CD4-positive, alpha-beta T cell treated with Interferon alpha-2 for 1 hour (primary cell): ENCODE measurements at places on chromosomes 16 and 17.

- no peak for DNase-seq
Observed at GRCh38 chr16:19843371-19843770, 41.3 kb downstream of the GPRC5B start.

DNA sequence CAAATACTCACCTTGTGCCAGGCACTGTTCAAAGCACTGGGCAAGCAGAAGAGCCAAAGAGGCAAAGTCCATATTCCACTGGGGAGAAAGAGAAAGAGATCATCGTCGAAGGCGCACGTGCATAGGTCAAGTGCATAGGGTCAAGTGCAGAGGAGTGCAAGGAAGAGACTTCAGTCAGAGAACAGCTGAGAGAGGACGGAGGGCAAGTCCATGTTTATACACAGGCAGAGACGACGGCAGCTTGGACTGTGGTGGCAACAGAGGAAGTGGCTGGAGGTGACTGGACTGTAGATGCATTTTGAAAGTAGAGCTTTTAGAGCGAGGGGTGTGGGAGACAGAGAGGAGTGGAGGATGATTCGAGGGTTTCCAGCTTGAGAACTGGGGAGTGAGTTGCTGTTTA, 74.7 kb upstream of the SDK2 start:
- no peak for DNase-seq

DNA sequence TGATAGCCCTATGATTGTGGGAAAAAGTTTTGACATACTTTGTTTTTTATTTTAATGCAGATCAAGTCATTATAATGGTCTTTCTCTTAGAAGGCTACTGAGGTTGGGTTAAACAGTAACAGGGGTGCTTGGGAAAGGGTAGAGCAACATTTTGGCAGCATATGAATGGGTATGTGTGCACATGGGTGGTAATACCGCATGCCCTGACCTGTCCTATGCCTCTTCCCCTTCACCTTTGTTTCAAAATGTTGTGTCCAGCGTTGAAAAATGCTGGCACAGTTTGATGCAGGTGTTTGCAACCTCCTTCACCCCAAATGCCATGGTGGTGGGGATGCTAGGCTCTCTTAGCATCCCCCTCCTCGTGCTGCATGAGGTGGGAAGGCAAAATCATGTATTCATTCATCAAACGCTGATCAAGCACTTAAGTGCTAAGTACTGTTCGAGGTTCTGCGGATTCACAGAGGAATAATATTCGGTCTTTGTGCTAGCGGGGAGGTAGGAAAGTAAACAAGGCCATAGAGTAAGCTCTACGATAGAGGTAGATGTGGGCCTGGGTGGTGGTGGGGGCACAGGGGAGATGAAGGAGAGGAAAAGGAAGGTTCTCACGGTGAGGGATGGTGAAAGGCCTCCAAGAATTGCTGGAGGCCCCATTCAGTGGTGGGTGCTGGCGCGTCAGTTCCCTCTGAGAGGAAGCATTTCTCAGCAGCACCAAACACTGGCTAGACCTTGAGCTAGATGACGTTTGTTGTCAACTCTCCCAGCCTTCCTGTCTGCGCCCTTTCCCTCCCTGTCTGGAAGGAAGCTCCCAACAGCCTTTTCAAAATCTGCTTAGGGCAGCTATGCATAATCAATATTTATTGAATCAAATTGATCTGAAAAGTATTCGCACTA, 13.3 kb upstream of the MARCHF10 start:
- DNase-seq, result no peak

GRCh38 chr16:31713945-31714902, 159.4 kb upstream of the ZNF267 start:
- no peak for DNase-seq

- DNase-seq, result no peak
Observed at GRCh38 chr16:9072806-9073341, 18.6 kb upstream of the HAPSTR1 start.

DNA sequence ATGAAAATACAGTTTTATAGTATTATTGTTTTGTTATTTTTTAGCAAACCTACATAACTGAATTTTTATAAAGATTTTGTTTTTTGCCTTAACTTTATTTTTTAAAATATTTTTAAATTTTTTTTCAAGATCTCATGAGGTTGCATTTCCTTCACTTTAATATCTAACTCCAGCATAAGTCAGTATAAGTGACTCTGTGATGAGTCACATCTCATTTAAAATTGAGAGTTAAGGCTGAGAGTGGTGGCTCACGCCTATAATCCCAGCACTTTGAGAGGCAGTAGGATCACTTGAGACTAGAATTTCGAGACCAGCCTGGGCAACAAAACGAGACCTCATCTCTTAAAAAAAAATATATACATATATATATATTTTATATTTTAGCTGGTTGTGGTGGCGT, 44.0 kb downstream of the NLK start:
- no peak for DNase-seq

DNA sequence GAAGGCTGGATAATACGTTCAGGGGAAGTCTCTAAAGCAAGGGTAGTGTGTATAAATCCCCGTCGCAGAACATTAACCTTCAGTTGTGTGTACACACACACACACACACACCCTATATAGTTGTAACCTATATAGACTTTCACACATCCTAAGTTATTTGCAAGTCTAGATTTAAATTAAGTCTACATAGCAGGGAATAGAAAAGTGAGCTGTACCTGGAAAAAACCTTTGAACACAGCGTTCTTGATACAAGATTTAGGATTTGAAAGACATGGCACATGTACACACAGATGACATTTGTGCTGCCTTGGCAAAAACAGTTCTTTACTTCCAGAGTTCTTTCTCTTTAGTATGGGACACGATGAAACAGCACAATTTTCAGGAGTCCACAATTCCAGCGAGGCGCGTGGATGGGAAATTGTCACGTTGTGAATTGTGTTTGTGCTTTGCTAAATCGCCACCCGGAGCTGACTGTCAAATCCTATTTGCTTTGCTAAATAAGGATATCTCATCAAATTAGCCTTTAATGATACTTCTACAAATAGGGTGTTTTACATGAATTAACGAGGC, 233.9 kb downstream of the MRTFB start:
- DNase-seq, result no peak

GRCh38 chr16:27706156-27706865, 156.4 kb downstream of the KATNIP start:
- DNase-seq, result no peak

DNA sequence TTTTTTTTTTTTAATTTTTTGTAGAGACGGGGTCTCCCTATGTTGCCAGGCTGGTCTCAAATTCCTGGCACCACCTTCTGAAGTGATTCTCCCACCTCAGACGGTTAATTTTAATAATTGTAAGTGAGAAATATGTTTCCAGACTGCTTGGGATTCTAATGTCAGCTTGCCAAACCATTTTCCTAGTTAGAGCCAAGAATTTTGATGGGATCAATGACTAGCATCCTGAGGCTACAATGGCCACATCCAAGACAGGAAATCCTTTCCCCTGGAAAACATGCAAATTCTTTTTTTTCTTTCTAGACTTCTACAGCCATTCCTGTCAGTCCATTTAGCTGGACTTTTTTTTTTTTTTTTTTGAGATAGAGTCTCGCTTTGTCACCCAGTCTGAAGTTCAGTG, 32.6 kb downstream of the IGF2BP1 start:
- no peak for DNase-seq

DNA sequence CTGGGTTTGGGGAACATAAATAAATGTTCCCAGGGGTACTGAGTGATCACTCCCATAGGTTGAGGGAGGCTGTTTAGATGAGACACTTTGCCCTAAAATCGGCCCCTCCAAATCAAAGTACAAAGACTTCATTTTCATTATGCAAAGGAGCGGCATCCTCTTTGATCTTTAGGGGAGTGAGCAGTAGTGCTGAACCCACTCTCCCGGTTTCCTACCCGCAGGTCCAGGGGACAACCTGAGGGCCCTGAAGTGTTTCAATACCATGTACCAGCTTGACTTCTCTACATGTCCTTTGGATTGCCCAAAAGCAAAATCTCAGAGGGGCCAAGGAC, 3.6 kb downstream of the HOXB6 start:
- DNase-seq, result no peak

- no peak for DNase-seq
Observed at GRCh38 chr16:3889059-3889458, 8.5 kb upstream of the CREBBP start.
